8988T (cell line): ENCODE measurements at places on chromosomes 5 and 9.
A peak's percentile ranks its signal among the peaks of the same experiment; 100 is the strongest.

- no peak for DNase-seq
Observed at GRCh38 chr9:95626885-95627558, 110.3 kb upstream of the PTCH1 start.

DNA sequence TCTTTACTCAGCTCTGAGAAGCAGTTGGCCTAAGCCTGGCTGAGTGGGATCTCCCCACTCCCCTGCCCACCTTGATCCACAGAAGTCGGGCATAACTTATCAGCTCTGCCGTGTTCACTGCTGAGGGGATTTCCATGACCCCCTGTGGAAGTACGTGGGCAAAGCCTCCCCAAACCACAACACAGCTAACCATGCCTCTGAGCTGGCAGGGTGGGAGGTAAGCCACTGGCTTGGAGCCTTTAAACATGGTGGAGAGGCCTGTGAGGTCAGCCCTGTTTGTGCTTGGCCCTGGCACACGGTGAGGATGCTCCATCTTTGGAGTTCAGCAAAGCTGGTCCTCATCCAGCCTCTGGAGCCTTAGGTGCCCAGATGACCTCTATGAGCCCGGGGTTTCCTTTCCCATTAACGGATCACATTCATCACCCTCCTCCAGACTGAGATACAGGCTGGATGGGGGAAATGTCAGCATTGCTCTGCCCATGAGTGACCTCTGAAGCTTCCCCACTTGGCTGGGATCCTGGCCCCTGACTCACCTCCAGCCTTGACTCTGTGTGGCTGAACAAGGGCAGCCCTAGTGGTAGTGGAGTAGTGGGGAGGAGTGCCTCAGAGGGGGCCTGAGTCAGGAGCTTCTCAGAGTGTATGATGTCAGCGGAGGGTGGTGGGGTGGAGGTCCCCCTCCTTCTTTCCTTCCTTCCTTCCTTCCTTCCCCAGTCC is 6.2 kb downstream of the PDLIM4 start:
- DNase-seq = no peak

DNA sequence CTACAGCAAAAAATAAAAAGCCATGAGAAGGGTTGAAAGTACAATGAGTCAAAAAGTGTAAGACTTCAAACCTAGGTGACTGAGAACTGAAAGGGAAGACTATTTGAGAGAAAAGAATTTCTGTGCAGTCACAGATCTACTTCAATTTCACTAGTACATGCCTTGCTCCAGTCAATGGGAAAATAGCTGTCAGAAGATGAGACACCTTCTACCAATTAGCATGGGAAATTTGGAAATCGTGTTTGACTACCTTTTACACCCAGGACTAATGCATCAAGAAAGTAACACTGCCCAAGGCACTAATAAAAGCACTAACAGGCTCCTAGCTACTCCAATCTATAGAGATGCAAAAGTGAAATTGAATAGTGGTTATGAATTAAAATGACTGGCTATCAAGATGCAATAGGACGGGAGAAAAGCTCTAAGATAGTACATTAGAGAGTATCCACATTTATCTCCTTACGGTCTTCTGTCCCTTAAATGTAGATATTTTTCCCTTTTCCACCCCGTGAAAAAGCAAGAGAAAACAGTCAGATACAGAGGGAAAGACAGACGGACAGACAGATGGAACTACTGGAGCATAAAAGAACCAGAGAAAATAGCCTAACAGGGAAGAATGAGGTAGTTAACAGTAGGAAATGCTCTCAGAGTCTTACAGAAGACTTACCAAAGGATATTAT is 15.2 kb downstream of the ERP44 start:
- DNase-seq = no peak

DNA sequence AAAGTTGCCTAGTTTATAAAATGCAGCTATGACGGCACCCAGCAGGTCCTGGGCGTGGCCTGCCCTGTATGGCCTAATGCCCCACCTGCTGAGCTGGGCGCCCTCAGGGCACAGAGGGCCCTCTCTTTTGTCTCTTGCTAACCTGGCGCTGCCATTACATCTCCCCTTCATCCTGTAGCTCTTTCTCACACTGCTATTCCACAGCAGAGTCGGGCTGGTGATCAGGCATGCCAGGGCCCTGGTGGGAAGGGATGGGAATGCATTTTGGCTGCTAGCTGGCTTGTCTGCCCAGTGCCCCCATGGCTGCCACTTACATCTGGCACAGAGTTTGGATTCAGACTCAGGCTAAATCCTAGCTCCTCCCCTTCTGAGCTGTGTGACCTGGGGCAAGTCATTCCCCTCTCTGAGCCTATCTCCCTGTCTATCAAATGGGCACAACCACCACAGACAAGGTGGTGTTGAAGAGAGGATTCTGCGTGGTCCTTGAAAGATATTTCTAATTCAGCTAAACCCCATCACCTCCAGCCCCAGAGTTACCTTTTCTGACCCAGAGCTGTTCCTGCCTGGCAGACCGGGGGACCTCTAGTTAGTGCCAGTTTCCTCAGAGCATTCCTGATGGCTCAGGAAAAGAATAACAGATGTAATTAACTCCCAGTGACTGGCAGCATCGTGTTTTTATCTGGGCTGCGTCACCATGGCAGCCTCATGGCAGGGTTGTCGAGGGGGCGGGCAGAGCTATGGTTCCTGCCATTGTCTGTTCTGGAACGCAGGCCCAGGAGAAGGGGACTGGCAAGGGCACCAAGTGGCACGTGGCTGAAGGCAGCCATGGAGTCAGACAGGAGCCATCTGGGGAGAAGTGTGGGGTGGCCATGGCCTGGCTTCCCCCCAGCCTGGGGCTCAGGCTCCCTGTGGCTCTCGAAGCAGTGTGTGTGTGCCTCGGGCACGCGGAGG is 6.3 kb downstream of the PRR7 start:
- DNase-seq = no peak

- no peak for DNase-seq
Observed at GRCh38 chr9:68640421-68641089, 64.5 kb upstream of the PIP5K1B start.

GRCh38 chr9:4084435-4084818 is 215.4 kb downstream of the GLIS3 start:
- no peak for DNase-seq

DNA sequence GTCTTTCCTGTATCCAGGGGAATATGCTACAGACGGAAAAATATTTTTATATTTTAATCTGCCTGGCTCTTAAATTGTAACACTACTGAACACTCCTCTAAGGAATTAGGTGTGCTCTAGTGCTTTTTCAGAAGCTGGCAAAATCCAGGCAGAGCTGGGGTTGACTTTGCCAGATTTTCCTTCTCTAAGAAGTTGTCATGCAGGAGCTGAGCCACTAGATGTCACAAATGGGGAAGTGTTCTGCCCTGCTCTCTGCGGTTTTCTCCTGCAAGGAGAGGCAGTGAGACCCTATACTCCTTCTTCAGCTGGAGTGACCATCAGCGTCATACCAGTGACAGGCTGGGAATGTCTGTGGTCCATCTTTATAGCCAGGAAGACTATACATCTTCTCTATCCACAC is 112.5 kb downstream of the HAPLN1 start:
- DNase-seq = peak; percentile 15

DNA sequence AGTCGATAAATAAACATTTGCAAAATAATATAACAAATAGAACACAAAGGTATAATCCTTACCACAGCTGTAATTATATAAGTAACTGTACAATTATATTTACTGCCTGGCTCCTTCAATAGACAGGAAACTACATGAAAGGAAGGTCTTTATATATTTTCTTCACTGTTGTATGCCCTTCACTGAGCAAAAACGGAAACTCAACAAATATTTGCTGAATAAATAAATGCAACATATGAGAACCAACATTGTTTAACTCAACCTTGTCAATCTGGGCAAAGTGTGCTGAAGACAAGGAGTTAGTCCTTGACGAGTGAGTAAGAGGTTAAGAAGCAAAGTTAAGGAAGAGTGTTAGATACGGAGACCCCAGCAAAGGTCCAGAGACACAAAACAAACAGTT is 22.6 kb downstream of the PSMD5 start:
- no peak for DNase-seq

DNA sequence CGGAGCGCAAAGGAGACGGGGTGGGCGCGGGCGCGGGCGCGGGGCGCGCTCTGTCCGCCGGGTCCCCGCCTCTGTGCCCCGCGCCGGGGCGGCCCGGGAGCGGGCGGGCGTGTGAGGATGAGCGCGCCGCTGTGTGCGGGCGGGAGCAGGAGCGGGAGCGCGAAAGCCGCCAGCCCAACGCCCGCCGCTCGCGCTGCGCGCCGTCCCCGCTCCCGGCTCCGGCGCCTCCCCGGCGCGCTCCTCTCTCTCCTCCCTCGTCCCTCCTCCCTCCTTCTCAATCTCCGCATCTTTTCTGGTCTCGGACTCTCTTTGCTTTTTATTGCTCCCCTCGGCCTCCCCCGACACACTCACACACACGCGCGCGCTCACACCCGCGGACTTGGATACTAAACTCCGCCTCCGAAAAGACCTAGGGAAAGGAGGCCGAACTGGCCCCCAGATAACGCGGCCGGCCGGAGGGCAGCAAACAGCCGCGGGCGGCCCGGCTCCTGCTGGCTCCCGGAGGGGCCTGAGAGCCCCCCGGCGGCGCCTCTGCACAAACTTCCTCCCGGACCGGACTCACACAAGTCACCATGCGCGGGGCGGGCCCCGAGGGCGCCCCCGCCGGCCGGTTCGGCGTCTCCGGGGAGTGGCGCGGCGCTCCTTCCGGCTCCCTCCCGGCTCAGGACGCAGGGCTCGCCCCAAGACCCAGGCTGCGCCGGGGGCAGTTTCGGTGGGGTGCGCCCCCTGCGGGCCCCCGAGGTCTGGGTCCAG is at the start of gene FIBCD1:
TSS of gene FIBCD1 (minus strand) at position 596 of the 753 bp plus-strand sequence. CDS start 640 bp downstream, outside the sequence.
- peak; percentile 87 for DNase-seq

GRCh38 chr9:120888626-120889025 is 11.6 kb upstream of the PHF19 start:
- no peak for DNase-seq

- no peak for DNase-seq
Observed at GRCh38 chr5:1465117-1465516, 19.9 kb upstream of the SLC6A3 start.

GRCh38 chr9:129030191-129030590 is 2.1 kb upstream of the SH3GLB2 start:
- DNase-seq = no peak

GRCh38 chr5:65749956-65750355 is 28.0 kb downstream of the NLN start:
- no peak for DNase-seq

- no peak for DNase-seq
Observed at GRCh38 chr5:143790457-143791112, 21.4 kb upstream of the HMHB1 start.

- no peak for DNase-seq
Observed at GRCh38 chr5:89436464-89436863, 553.5 kb upstream of the MEF2C start.

GRCh38 chr5:26610577-26610976 is 427.8 kb downstream of the CDH9 start:
- no peak for DNase-seq

DNA sequence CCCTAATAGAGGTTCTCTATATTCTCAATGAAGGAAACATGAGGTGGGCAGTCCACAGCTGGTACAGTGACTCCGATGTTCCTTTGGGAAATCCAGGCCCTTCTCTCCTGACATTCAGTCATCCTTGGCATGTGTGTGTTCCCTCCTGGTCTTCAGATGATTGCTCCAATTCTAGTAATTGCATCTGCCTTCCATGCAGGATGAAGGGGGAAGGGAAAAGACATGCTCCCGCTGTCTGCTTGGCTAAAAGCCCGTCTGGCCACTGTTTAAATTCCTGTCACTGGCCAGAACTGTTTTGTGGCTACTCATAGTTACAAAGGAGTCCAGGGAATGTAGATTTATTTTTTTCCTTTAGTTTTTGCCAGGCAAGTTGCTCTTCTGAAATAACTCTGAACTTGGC is 65.0 kb downstream of the MAST4 start:
- no peak for DNase-seq

GRCh38 chr5:42951293-42951840 is 88.8 kb downstream of the ANXA2R start:
- DNase-seq = no peak

DNA sequence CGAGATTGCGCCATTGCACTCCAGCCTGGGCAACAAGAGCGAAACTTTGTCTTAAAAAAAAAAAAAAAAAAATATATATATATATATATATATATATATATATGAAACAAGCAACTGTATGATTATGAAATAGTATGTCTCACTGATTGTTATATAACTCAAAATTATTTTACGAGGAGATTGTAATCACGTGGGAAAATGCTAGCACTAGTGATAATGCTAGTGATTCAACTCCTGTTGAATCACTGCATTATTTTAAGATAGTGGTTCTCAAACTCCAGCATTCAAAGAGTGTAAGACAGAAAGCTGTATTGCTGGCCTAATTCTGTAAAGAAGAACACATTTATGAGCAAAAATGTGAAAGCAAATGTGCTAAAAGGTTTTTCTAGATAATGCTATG is 12.4 kb upstream of the PTPN3 start:
- DNase-seq = no peak

DNA sequence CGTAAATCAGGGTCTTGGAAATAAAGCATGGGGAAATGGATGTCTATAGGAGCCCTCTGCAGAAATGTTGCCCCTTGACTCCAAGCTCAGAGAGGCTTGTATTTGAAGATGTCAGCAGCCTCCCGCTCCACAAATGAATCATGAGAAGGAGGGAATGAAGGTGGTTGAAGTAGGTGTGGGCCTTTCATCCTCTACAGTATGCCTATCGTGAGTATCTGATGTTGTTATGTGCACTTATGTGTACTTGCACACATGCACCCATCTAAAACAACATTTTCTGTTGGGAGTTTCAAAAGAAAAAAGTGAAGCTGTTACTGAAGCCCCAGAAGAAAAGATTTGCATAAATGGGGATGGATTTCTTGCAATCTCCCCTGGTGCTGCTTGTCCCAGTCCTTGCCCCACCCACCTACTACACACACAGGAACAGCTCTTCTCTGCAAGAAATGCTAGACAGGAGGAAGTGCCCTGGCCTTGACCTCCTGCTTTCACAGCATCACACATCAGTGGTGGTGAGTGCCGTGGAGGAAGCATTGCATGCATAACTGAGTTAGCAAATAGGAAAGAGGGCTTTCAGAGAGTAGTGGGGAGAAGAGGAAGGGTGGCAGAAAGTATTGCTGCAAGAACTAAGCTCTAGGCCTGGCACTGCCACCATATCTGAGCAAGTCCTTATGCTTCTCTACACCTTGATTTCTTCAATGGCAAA is 156.1 kb downstream of the SNX18 start:
- no peak for DNase-seq

GRCh38 chr5:16033187-16033925 is 146.2 kb downstream of the MARCHF11 start:
- no peak for DNase-seq

DNA sequence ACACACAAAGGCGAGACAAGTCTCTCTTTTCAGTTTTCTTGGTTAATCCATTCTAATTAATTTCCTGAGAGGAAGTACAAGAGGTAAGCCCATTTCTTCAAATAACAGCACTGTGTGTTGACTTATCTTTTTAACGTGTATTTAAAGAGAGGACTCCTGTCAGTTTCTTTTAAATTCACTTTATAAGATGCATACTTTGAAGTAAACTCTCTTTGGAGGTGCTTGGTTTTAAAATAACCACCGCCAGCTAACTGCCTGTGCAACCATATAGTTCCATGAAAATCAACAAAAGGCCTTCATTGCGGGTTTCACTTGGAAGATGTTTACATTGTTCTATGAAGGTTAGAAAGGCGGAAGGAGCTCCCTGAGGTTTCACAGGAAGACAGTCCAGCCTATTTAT is 13.1 kb upstream of the SERINC5 start:
- no peak for DNase-seq
